Epithelial cell of proximal tubule (primary cell): ENCODE measurements at places on chromosomes 3 and 15. TPM values are rescaled to one million over a fixed set of nuclear protein-coding genes. Genes with fewer than 3 reads are reported as not detected.

The DENND4A gene
- 5.2 and 9.9 TPM in 2 replicates for total RNA-seq

The ST8SIA2 gene
- 5.6 and 6.3 TPM in 2 replicates for total RNA-seq

The GOLGA8G gene
- not detected in 2 replicates for total RNA-seq

The CPN2 gene
- not detected in 2 replicates for total RNA-seq

The EAF2 gene
- total RNA-seq = 2.9 and 3.0 TPM in 2 replicates

The LRTM1 gene
- not detected in 2 replicates for total RNA-seq

The CTDSPL gene
- 25.5 and 26.7 TPM in 2 replicates for total RNA-seq

The NRROS gene
- 0.35 and 2.5 TPM in 2 replicates for total RNA-seq

The GOLGA8T gene
- total RNA-seq = not detected in 2 replicates

- no peak for DNase-seq
Measured at GRCh38 chr3:61901986-61902385, 340.6 kb downstream of the PTPRG start.

DNA sequence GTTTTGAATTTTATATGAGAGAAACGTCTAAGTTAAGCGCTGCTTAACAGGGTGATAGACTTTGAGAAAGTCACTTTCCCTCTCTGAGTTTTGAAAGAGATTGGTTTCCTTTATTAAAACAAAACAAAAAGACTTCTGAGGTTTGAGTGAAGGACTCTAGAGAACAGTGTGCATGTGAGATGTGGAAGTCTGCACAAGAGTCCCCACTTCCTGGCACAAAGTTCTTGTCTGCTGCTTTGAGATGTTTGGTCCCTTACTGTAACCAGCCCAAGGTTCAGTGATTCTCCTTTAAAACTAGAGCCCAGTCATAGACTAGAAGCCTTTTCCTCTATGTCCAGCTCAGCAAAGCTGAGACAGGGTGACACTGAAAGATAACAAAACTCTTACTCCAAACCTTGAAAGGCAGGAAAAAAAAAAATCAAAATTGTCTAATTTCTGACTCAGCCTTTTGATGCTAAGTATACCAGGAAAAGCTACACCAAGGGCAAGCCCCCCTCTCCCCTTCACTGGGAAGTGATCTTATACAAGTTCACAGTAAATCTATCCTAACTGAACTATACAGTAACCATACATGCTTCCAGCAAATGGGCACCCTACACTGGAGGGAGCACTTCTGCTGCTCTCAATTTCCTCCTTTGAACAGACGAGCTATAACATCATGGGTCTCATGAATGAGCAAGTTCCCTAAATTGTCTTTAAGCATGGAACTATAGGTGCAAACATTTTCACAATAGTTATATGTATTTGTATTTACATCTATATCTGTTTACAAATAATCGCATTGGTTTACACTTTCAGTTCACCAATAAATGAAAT, 2.3 kb downstream of the POPDC2 start:
- DNase-seq = no peak

GRCh38 chr3:17945799-17946399, 203.5 kb upstream of the TBC1D5 start:
- no peak for DNase-seq

GRCh38 chr3:116298151-116298550, 147.1 kb downstream of the LSAMP start:
- no peak for DNase-seq

DNA sequence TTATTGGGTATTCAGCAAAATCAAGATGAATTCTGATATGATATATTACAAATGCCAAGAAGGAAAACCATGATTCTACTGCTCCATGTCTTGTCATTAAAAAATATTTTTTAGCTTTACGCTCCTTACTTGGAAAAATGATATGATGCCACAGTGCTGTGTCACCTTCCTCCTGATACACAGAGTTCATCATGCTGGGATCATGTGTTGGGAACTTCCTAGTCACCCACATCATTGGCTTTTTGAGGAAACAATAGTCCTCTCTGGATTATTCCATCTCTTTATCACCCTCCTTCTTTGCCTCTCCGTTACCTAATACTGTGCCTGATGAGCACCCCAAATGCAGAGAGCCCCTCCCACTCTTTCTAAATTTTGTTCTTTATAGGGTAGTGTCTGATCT, 94.3 kb upstream of the PFN2 start:
- DNase-seq = no peak

DNA sequence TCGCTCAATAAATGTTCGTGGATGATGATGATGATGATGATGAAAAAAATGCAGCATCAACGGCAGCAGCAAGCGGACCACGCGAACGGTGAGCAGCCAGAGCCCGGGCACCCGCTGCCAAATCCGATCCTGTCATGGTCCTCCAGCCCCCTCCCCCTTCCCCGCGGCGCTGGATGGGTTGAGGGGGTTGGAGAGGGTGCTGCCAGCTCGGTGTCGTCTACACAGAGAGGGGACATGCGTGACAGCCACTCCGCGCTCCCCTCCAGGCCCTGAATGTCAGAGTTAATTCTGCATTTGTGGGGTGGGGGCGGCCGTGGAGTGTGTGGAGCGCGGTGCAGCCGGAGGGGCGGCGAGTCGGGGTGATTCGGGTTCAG, 722 bp downstream of the CACNA1D start:
- no peak for DNase-seq

DNA sequence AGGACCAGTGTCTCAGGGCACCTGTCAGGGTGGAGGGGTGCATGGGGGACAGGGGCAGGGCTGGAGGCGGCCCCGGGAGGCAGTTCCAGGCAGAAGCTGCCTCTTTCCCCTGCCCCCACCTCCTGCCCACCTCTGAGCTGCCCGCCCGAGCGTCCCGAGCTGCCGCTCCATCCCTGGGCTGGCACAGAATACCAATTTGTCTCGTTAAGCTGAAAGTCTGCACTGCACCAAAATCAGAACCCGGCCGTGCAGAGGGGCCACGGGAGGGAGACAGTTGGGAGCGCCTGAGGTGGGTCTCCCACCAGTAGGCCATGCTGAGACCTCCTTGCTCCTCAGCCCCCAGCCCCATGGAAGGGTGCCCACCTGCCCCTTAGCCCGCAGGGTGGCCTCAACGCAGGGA, 1.3 kb upstream of the ATP2B2 start:
- no peak for DNase-seq

GRCh38 chr3:160707187-160707794, 30.3 kb downstream of the ARL14 start:
- no peak for DNase-seq

GRCh38 chr3:60555686-60556354, 695.4 kb downstream of the FHIT start:
- DNase-seq = peak; percentile 82

DNA sequence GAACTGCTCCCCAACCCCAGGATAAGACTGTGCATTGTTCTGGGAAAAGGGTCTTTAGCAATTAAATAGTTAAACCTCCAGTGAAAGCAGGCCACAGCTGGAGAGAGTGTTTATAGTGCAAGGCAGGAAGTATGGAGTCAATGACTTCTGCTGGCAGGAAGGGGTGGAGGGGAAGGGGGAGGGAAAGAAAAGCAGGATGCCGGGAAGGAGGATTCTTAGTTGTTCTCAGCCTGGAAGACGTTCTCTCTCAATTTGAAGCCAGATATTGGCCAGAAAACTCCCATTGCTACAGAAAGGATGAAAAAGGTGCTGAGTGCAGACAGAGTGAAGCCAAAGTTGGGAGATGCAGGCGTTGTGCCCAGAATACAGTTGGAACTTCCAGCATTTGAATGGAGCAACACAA, 35.7 kb upstream of the ACTL6A start:
- no peak for DNase-seq

GRCh38 chr3:186532598-186533072, 11.5 kb downstream of the CRYGS start:
- DNase-seq = peak; percentile 35

DNA sequence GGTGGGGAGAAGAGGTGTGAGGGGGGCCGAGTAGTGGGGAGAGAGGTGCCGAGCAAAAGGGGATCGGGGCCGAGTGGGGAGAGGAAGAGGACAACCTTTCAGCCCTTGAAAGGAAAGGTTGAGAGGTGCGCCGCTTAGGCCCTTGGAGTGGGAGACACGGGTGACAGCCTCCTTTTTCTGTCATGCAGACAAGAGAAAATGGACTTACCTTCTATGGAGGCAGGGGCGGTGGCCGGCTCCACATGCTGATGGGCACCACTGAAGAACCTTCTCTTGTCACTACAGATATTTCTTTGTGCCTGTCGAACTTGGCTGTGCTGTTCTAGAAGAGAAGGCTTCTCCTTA, 421 bp downstream of the KLHL18 start:
- no peak for DNase-seq
